ENCODE measurements at places on chromosomes 4 and X.

DNA sequence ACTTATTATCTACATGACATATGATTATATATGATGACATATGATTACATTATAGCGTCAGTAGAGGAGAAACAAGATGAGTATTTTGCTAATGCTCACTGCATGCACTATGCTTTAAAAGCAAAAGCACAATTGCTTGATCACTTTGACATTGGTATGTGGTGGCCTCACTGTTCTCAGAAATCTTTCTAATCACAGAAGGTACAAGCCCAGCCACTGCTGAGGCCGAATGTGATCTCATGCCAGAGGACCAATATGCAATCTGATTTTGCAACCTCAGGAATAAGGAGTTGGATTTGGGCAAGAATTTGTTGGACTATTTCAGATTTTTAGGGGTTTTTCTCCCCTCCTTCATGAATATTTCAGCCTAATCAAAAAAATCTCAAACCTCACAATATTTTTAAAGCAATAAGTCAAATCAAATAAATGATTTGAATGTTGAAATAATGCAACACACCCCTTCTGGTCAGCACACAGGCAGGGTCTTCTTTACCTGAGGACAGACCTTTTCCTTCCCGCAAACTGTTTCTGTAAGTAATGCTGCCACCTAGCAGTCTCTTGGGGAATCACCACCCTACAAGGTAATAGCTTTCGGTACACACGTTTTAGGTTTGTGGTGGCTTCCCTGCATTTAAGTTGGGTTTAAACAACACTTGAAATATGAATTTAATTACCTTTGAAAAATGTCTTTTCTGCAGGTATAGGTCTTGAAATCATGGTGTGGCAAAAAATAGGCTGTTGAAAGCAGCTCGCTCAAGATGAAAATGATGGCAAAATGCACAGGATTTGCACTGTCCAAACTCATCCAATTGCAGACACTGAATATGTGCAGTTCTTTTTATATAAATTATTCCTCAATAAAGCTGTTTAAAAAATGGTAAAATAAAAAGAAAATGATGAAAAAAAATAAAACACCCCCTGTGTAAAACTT, 4.8 kb upstream of the CXCL13 start:
- no peak for DNase-seq

- no peak for DNase-seq
Measured at GRCh38 chr4:70600977-70601376, 8.9 kb downstream of the AMBN start.

DNA sequence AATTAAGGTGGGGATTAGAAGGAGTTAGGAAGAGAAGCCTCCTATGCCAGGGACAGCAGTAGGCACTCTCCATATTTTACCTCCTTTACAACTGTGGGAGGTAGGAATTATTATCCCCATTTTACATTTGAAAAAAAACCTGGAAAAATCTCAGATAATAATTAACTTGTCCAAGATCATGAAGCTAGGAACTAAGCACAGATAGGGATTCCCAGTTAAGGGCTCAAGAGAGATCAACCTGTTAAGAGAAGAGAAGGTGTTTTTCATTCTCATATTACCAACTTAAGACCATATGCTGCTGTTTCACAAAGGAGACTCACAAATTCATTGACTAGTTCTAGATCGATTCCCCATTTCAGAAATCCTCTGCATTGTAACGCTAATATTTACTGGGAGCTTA, 16.1 kb upstream of the FAM47E start:
- DNase-seq = no peak

- no peak for DNase-seq
Measured at GRCh38 chrX:67693928-67694327, 150.1 kb downstream of the AR start.

- no peak for DNase-seq
Measured at GRCh38 chrX:48998391-48998790, 3.7 kb downstream of the GRIPAP1 start.

- DNase-seq = no peak
Measured at GRCh38 chrX:109344101-109344500, 137.8 kb downstream of the GUCY2F start.

DNA sequence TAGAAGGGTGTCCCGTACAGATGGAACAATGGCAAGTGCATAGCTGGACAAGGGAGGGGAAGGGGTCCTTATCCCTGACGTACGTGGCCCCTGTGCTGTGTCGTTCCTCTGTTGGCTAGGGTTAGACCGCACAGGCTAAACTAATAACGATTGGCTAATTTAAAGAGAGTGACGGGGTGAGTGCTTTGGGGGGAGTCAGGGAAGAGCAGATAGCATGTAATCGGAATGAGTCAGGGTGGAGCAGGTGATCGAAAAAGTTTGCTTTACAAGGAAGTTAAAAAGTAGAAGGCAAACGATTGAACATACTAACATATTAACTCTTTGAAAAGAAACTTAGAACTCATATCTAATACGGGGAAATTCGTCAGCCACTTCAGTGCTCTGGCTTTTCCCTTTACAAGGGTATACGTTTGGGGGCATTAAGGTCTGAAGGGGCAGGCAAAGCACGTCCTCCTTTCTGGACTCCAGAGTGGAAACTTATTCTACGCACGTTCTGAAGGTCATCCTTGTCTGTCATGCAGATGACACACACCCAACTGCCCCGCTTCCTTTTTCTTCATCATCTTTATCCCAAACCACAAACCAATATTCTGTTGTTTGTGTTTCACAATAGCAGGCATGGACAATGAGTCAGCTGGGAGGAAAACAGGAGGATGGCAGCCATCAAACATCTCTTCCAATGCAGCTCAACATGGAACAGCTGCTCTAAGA, 10.2 kb upstream of the CRLF2 start:
- DNase-seq = no peak

Measured in NCI-H2171 (cell line).